Thymus (tissue), 14 donors: ENCODE measurements at places on chromosomes 5 and 9. TPM values are rescaled to one million over a fixed set of nuclear protein-coding genes. Genes with fewer than 3 reads are reported as not detected.

- DNase-seq = peak; percentile 76
Observed at GRCh38 chr9:89604729-89605464, at the start of gene GADD45G. TSS of gene GADD45G (plus strand) at chr9:89605012. CDS start at chr9:89605122, 110 bp downstream.

Gene TBC1D9B
- total RNA-seq = 13.9 TPM

DNA sequence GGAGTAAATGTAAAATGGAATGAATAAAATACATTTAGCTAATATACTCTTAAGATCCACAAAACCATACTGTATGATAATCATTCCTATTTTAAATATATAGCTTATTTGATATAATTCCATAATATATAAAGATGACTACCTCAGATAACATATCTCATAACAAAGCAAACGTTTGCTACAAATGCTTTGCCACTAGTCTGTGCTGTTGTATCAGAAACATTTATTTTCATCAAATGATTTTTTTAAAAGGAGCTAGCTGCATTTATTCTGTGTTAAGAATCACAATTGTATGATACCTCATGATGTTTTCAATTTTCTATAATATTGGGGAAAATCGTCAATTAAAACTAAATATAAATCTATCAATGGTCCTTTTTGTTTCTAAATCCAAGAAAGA lies 567.2 kb downstream of the PTPRD start:
- no peak for DNase-seq

DNA sequence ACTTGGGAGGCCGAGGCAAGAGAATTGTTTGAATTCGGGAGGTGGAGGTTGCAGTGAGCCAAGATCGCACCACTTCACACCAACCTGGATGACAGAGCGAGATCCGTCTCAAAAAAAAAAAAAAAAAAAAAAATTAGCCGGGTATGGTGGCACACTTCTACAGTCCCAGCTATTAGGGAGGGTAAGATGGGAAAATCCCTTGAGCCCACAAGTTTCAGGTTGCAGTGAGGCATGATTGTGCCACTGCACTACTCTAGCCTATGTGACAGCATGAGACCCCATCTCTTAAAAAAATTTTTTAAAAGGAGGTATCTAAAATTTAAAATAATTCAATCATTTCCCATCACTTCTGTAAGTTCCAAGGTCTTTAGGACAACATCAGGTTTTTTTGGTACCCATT lies 26.0 kb downstream of the PSIP1 start:
- DNase-seq = no peak

DNA sequence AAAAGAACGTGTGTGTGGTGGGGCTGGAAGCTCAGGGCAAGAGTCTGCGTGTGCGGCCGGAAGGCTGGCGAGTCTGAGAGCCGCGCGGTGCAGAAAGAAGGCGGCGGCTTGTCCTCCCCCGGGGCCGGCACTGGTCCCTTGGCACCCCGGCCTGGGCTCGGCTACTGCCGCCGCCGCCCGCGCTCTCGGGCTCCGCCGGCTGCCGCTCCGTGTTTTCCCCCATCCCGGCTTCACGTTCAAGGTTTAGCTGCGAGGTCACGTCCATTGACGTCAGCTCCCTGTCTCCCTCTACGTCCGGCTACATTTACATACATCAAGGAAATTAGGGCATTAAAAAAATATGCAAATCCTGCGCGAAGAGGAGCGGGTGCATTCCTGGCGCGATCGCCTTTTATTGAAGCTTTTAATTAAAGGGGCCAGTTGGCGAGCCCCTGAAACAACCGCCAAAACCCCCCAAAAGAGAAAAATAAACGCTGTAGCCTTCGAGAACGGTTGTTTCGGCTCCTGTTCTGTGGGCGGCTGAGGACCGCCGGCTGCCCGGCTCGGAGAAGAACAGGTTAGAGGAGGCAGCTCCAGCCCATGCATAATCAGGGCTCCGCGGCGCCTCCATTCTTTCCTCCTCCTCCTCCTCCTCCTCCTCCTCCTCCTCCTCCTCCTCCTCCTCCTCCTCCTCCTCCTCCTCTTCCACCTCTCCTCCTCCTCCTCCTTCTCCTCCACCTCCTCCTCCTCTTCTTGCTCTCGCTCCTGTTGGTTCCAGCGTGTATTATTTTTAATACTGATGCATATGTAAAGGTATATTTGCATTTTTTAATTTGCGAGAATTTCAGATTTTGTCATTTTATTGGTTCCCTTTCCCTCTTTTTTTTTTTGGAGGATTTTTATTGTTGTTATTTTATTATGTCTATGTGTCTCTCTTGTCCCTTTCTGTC lies 207.0 kb downstream of the MEF2C start:
- DNase-seq = no peak
